ENCODE measurements at places on chromosomes 16 and 17. TPM values are rescaled to one million over a fixed set of nuclear protein-coding genes. Genes with fewer than 3 reads are reported as not detected.

- H3K36me3 ChIP-seq = no peaks in the 10 kb centered on the region
- H3K27ac ChIP-seq = peak overlapping the region; percentile 74
- no peak for DNase-seq
- H3K4me1 ChIP-seq = peaks cover 42% of the 10 kb centered on the region
- no peaks in the 10 kb centered on the region for H3K27me3 ChIP-seq
These were observed 3.3 kb downstream of the LUC7L3 start for GRCh38 chr17:50722746-50723145.

- peaks cover 73% of the 10 kb centered on the region for H3K27me3 ChIP-seq
- H3K4me1 ChIP-seq = peaks cover 13% of the 10 kb centered on the region
- no peak for DNase-seq
- H3K4me3 ChIP-seq = peak overlapping the region; percentile 78
These were observed 637 bp downstream of the PLCG2 start for GRCh38 chr16:81779536-81780320.

The MPP3 gene
- total RNA-seq = 22.9 TPM

The MFAP4 gene
- total RNA-seq = 213 TPM

The KRT222 gene
- total RNA-seq = not detected

- peaks cover 62% of the 10 kb centered on the region for H3K27me3 ChIP-seq
- H3K4me3 ChIP-seq = no peak overlapping the region
- H3K4me1 ChIP-seq = no peaks in the 10 kb centered on the region
- no peak for DNase-seq
These were observed 450.7 kb upstream of the CCL2 start for GRCh38 chr17:33804401-33804800.

The KRT36 gene
- not detected for total RNA-seq

- peaks cover 57% of the 10 kb centered on the region for H3K27me3 ChIP-seq
- no peaks in the 10 kb centered on the region for H3K36me3 ChIP-seq
- no peak overlapping the region for H3K27ac ChIP-seq
- DNase-seq = no peak
These were observed 21.0 kb upstream of the G6PC1 start for GRCh38 chr17:42879596-42879985.

The KRT27 gene
- not detected for total RNA-seq

The SMIM5 gene
- 1.7 TPM for total RNA-seq

DNA sequence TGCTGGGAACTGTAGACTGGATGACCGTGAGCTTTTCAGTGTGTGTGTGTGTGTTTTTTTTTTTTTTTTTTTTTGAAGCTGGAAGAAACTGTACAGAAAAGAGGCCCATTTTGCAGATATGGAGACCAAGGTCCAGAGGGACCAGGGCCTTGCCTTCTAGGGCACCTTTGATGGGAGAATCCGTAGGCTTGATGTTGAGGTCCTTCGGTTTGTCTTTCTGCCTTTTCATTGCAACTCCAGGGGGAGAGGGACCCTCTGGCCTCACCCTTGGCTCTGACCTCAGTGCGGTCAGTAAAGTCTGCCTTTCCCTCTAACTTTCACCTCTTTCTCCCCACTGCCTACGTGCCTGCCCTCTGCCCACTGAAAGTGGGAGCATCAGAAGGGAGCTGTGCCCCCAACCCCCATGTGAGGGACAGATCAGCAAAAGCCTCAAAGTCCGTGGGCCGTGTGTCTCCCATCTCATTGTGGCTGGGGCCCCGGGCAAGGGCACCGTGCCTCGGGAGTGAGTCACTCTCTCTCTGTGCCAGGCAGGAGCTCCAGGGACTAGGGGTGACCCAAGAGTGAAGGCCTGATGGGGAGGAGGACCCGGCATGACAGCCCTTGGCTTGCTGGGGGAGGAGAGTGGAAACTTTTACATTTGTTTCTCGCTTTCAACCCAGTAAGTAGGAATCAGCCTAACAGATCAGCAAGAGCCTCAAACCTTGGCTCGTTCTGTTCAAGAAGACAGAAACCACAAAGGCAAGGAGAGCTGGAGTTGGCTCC, 123.6 kb downstream of the CMIP start:
- H3K27ac ChIP-seq = peak overlapping the region; percentile 76
- H3K27me3 ChIP-seq = no peaks in the 10 kb centered on the region
- peaks cover 24% of the 10 kb centered on the region for H3K4me1 ChIP-seq
- no peak for DNase-seq
- no peak overlapping the region for H3K4me3 ChIP-seq

DNA sequence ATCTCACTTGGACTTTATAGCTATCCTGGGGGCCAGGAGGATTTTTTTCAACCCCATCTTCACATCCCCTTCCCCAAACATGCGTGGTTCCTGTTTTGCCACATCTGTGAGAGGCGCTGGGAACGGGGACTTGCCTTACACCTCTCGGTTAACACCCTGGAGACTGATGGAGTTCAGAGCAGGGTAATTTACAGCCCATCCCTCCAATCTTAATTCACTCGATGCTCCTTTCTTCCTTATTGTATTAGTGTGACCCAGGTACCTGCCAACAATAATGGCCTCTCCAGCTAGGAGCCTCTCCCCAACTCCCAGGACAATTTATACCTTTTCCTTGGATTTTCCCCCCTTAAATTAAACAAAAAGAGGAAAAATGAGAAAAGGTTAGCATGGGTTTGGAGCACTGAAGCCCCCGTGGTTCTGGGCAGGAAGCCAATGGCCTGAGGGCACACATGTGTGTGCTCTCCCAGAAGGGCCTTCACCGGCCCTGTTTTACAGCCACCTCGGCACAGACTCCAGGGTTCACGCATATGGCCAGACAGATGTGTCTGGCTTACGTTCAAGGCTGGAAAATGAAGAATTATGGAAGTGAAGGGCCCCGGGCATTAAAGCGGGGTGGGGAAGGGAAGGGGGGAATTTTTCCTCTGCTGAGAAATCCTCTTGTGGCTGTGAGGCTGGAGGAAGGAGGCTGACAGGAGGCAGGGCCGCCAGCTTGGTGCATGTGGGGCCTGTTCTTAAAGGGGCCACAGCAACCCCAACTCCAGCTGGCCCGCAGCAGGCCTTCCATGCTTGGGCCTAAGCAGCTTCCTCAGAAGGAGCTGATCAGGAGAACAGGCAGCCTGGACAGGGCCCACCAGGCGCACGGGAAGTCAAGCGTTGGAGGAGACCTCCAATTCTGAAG, 21.4 kb downstream of the HIC1 start:
- peaks cover 19% of the 10 kb centered on the region for H3K36me3 ChIP-seq
- peak overlapping the region; percentile 37 for H3K4me3 ChIP-seq
- peak; percentile 78 for DNase-seq
- peaks cover 52% of the 10 kb centered on the region for H3K4me1 ChIP-seq
- no peaks in the 10 kb centered on the region for H3K27me3 ChIP-seq
- H3K27ac ChIP-seq = peak overlapping the region; percentile 97

The SLC52A1 gene
- 0.20 TPM for total RNA-seq

Data from mesothelial cell of epicardium (in vitro differentiated cells).